ENCODE measurements at places on chromosomes 2 and 18.

GRCh38 chr2:238787501-238787900 lies 60.4 kb upstream of the TWIST2 start:
- DNase-seq, result no peak

DNA sequence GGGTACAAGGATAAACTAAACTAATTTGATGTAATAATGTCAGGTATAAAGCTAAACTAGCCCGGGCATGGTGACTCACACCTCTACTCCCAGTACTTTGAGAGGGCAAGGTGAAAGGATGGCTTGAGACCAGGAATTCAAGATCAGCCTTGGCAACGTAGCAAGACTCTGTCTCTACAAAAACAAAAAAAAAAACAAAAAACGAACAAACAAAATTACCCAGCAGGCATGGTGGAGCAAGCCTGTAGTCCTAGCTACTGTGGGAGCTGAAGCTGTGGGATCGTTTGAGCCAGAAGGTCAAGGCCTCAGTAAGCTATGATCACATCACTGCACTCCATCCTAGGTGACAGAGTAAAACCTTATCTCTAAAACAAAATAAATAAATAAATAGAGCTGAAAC lies 131.8 kb upstream of the KYNU start:
- DNase-seq, result no peak

- DNase-seq, result no peak
Measured at GRCh38 chr2:109522063-109522374, 91.7 kb downstream of the SEPTIN10 start.

GRCh38 chr2:3613524-3613905 lies 18.6 kb downstream of the COLEC11 start:
- no peak for DNase-seq

DNA sequence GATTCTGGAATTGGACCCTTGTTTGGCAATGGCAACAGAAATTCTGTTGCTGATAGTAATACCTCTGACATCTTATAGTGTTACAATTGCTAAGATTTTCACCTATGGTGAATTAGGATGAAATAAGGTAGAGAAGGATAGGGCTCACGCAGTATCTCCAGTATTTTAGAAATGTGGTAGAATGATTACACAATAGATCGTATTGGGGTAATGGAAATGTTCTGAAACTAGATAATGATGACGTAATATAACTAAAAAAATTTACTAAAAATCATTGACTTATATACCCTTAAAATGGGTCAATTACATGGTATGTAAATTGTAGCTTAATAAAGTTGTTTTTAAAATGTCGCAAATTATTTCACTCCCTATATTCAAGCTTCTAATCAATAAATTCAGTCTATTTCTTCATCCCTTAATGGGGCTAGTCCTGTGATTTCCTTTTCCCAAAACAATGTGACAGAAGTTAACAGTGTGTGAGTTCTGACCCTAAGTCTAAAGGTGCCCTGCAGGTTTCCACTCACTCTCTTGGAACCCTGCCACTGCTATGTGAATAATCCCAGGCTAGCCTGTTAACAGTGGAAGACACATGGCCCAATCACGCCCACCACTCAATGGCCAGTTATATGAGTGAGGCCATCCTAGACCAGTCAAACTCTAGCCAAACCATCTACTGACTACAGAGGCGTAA lies 31.2 kb downstream of the USP37 start:
- no peak for DNase-seq

DNA sequence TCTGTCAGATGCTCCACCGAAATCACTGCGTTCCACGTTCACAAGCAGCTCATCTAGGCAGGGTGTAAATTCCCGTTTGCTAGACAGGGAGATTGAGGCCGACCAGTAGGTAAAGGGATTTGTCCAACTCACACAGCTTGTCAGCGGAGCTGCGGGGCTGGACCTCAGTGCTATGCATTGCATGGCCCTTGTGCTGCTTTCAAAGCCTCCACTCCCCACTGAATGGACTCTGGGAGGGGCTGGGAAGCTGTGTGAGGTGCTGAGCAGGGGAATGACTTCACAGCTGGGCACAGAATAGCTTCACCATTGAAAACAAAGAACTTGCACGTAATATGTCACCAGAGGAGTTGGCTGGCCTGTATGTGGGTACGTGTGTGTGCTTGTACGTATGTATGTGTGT lies 21.4 kb downstream of the CELF4 start:
- no peak for DNase-seq

- no peak for DNase-seq
Measured at GRCh38 chr18:73119574-73119973, 251.8 kb upstream of the NETO1 start.

- DNase-seq, result no peak
Measured at GRCh38 chr18:8008033-8008432, 440.9 kb downstream of the PTPRM start.

- no peak for DNase-seq
Measured at GRCh38 chr2:12720278-12720620, 3.5 kb downstream of the TRIB2 start.

GRCh38 chr2:20822535-20823490 lies at the start of gene LDAH:
Gene LDAH, minus strand, starts transcription at chr2:20823101. Its CDS starts 21,638 bp downstream, at chr2:20801463.
- DNase-seq, result peak; percentile 86

GRCh38 chr2:29322011-29322410 lies 206.8 kb downstream of the CLIP4 start:
- no peak for DNase-seq

- DNase-seq, result no peak
Measured at GRCh38 chr18:33673689-33674088, 95.7 kb downstream of the ASXL3 start.

DNA sequence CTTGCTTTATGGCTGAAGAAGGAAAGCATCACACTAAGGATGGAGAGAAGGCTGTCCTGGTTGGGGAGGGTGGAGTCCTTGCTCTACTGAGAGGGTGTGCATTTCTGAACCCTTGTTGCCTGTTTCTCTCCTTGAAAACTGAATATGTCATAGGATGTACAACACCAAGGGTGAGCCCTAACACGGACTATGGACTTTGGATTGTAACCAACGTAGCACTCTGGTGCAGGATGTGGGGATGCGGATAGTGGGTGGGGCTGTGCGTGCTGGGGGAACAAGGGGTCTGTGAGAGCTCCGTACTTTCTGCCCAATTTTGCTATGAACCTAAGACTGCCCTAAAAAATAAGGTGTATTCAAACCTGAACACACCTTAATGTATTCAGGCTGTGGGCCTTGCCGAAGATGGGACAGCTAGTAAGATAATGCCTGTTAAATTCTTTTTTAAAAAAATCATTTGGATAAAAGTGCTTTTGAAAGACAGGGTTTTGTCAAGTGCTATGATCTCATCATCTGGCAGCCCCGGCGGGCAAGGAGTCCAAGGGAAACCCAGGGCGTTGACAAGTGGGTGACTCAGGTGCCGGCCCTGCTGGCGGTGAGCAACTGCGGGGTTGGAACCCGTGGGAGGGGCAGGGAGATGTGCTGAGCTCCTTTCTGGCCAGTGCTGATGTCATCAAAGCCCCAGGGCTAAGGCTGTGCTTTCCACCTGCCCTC lies 54.0 kb downstream of the GATA6 start:
- peak; percentile 24 for DNase-seq

GRCh38 chr18:39624961-39625360 lies 2059.4 kb upstream of the CELF4 start:
- DNase-seq, result no peak

- no peak for DNase-seq
Measured at GRCh38 chr2:140585016-140585415, 1545.8 kb downstream of the LRP1B start.

- no peak for DNase-seq
Measured at GRCh38 chr2:150063931-150064548, 423.4 kb downstream of the RND3 start.

GRCh38 chr2:173986805-173987204 lies 21.6 kb upstream of the SP3 start:
- DNase-seq, result no peak

DNA sequence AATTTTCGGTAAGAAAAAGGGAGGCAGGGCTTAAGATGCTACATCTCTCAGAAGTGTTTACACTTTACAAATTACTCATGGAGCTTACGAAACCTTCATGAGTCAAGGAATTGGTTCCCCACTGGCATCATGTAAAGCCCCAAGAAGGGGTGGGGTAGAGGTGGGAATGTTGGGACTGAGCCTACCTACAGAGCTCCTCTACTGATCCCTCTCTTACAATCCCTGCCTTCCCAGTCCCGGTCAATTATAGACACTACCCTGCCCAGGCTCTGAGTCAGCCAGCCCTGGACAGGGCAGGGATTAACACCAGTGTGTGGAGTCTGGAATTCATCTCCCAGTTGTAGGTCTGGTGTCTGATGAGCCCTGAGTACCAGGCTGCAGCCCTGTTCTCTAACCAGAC lies 248.9 kb downstream of the PAX3 start:
- no peak for DNase-seq

GRCh38 chr18:9608728-9609127 lies 5.6 kb downstream of the PPP4R1 start:
- no peak for DNase-seq

- DNase-seq, result no peak
Measured at GRCh38 chr2:238963161-238963970, 115.5 kb downstream of the TWIST2 start.

GRCh38 chr2:95296011-95296410 lies 1.1 kb upstream of the KCNIP3 start:
- DNase-seq, result no peak

- DNase-seq, result no peak
Measured at GRCh38 chr2:63053889-63054602, 3.4 kb downstream of the OTX1 start.

GRCh38 chr2:106536490-106536889 lies 49.3 kb downstream of the CD8B2 start:
- DNase-seq, result no peak

DNA sequence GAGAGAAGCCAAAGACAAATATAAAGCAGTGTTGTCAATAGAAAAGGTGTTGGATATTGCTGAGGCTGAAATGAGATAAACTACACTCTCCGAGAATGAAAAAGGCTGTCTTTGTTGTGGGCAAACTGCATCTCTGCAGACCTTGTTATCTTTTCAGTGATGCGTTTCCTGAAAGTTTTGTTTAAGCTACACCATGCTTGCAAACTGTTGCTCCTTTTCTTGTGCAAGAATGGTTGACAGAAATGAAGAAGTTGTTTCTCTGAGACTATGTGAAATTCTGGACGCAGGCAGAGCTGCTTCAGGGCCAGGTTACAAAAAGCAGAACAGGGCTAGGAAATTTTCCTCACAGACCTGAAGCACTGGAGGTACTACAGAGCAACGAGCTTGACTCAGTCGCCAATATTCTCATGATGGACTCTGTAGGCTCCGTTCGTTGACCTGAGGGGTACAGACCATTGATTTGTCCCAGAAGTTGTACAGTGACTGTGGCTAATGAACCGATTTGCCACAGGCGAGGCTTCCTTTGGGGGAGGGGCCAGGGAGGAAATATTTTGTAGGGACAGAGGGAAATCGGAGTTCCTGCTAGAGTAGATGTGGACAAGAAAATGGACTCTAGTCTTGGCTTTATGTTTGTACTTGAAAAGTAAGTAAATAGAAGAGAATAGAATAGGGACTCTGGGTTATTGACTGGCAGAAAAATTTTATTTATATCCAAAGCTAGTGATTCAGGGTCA lies 3.5 kb upstream of the ATL2 start:
- DNase-seq, result no peak

GRCh38 chr2:233656443-233656842 lies 15.3 kb upstream of the UGT1A9 start:
- DNase-seq, result no peak

DNA sequence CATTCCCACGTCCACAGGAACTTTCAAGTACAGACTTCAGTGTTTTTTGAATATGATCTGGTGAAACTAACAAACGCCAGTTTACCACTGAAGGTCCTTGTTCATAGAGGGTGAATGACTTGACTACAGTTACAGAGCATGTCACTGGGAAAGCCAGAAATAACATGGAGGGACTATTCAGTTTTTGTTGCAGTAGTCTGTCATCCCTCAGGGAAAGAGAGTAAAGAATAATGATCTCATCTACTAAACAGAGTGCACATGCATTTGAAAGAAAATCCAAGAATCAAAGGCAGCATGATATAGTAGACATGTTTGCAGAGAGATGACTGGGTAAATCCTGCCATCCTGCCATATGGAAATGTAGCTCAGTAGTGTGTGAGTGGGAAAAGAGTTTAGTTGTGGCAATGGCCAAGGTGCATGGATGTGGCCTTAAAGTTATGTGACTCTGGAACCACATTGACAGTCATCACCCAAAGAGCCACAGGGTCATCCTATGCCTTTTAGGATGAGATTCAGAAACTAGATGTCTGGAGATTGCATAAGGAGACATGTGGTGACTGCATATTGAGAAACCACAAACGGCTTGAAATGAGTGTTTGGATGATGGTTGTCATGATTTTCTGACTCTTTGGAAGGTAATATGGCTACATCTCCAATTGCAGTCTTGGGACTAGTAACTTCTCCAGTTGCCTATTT lies 125.3 kb upstream of the ZEB2 start:
- no peak for DNase-seq

DNA sequence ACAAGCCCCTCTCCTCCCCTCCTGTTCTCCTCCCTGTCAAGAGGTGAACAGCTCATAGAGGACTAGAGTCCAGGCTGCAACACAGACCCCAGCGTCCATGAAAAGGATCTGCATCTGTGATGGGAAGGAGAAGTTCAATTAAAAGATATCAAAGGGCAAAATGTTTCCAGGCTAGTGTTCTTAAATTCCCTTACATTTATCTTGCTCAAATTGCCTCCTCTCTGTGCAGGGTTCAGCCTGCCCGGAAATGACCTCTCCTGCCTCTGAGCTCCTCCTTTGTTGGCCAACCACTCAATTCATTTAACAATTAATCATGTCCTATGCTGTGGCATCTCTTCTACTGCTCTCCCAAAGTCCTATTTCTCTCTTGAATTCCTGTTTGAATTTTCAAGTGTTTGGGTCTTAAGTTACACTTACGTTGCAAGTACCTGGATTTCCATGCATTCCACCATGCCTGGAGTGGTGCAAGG lies 105.3 kb downstream of the TSN start:
- DNase-seq, result no peak

GRCh38 chr2:160703648-160704585 lies 210.3 kb upstream of the RBMS1 start:
- DNase-seq, result peak; percentile 15

DNA sequence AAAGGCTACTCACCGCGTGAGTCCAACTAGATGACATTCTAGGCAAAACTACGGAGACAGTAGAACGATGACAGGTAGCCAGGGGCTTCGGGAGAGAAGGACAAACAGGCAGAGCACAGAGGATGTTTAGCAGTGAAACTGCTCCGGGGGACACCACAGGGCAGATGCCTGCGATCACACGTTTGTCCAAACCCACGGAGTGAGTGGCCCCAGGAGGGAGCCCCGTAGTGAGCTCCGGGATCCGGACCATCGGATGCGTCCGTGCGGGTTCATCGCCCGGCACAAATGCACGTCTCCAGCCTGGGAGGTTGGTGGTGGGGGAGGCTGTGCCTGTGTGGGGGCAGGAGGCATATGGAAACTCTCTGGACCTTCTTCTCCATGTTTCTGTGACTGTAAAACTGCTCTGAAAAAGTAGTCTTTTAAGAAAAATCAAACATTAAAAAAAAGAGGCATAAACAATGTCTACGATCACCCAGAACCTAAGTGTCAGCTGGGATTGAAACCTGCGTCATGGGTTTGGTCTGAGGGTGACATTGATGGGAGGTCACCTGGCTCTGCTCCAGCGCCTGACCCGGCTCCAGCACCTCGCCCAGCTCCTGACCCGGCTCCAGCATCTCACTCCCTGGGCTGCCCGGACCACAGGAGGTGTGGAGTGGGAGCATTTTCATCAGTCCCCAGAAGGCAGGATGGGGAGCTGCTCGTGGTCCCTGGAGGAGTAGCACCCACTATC lies 83.0 kb upstream of the CTDP1 start:
- DNase-seq, result no peak

GRCh38 chr2:184610891-184611290 lies 12.6 kb downstream of the ZNF804A start:
- no peak for DNase-seq
